ENCODE measurements at places on chromosomes 16 and 17.
A peak's percentile ranks its signal among the peaks of the same experiment; 100 is the strongest.

DNA sequence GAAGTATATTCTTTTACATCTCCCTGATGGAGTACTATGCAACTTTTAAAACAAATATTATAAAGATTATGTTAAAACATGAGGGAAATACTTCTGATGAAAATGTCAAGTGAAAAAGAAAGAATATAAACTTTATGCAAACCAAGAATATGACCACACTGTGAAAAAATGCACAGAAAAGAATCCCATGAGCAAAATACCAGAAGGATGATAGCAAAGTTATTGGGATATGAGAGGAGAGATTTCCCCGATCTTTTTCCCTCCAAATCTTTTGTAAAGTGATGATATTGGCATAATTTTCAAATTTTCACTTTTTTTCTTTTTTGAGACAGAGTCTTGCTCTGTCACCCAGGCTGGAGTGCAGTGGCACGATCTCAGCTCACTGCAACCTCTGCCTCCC lies 36.6 kb upstream of the SMURF2 start:
- no peak for DNase-seq

GRCh38 chr16:67428146-67428731 lies 2.7 kb upstream of the HSD11B2 start:
- DNase-seq: peak; percentile 93

DNA sequence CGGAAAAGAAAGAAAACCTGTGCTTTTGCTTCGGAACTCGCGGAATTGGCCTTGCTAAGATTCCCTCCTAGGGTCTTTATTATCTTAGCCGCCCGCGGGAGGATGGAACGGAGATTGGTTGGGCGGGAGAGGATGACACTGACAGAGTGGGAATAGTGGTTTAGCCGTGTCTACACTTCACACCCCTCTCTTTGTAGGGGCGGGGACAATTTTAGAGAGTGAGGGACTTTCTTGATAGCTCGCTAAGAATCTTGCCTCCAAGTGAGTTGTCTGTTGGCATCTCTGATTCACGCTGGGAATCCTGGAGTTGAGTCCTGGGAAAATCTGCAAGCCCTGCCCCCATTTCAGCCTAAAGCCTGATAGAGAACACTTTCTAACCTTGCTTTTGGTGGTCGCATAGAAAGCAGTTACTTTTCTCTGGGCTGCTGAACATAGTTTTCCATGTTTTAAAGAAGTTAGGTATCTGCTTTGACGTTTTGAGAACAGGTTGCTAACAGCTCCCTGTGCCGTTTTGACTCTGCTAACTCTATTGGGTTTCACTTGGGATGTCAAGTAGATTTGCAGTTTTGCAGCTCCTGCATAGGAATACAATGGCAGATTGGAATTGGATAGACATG lies 697 bp downstream of the NOL11 start:
- DNase-seq: no peak

GRCh38 chr17:19386051-19386929 lies 700 bp downstream of the MFAP4 start:
- DNase-seq: peak; percentile 35

GRCh38 chr17:67602974-67603373 lies 114.8 kb upstream of the NOL11 start:
- DNase-seq: no peak

DNA sequence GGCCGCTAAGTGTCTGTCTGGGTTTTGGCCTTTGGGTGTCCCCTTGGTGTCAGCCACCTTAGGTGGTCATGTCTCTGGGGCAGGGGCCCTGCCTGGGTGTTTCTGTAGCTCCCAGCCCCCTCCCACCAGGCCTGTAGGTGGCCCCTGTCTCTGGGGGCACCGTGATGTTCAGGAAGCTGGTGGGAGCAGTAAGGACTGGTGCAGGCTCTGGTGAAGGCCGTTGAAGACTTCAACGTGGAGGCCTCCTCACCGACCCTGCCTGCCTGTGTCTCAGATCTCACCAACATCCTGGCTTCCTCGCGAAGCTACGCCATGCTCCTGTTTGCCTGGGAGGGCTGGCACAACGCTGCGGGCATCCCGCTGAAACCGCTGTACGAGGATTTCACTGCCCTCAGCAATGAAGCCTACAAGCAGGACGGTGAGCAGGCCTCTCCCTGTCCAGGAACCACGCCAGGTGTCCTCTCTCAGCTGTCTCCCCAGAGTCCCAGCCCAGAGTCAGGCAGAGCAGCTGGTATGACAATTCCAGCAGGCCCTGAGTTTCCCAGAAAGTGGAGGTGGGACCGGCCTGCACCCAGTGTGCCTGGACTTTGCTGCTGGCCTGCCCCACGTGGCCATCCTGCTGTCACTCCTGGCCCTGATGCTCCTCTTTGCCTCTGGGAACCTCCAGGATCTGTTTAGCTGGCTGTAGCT lies 2.8 kb downstream of the ACE start:
- peak; percentile 37 for DNase-seq

DNA sequence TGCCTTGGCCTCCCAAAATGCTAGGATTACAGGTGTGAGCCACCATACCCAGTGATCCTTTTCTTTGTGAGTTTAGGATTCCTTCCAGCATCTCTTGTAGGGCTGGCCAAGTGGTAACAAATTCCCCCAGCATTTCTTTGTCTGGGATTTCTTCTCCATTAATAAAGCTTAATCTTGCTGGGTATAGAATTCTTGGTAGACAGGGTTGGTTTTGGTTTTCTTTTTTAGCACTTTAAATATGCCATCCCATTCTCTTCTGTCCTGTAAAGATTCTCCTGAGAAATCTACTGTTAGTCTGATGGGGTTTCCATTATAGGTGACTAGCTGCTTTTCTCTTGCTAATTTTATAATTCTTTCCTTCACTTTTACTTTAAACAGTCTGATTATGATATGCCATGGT lies 173.0 kb upstream of the TOM1L1 start:
- DNase-seq: no peak

DNA sequence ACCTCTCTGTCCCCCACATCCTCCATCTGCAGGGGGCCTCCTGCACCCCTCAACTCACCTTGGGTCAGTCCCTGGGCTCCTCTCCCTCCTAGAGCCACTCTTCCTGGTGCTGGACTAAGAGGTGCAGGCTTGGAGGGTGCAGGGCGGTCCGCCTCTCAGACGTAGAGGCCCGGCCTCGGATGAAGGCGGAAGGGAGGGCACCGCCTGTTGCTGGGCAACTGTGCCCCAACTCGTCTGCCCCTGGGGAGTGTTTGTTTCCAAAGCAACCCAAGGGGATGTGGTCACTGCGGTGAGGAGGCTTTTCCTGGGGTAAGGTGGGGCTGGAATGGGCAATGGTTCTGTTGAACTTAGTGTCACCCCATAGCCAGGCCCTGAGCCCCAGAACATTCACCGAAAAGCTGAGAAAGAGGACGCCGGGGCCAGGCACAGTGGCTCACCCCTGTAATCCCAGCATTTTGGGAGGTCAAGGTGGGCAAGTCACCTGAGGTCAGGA lies at the start of gene C16orf54:
Gene C16orf54 (minus strand): TSS at position 138 of the 493 bp plus-strand sequence. CDS start 1,039 bp downstream, outside the sequence.
- no peak for DNase-seq

GRCh38 chr16:57026778-57027062 lies 37.4 kb downstream of the NLRC5 start:
- DNase-seq: no peak
